ENCODE measurements at places on chromosomes 3 and 15.

DNA sequence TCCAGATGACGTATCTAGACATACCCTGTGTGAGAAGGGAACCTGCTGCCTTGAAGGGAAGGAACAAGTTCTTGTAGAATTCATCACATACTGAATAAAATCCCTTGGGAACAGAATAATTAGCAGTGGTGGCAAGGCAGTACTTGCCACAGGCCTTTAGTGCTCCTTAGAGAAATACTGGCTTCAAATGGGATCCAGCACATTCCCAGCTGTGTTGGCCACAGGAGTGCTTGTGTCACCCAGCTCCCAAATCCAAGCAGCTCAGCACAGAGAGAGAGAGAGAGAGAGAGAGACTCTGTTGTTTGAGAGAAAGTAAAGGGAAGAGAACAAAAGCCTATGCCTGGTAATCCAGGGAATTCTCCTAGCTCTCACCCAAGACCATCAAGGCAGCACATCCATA is 969.0 kb upstream of the ALCAM start:
- DNase-seq: no peak

DNA sequence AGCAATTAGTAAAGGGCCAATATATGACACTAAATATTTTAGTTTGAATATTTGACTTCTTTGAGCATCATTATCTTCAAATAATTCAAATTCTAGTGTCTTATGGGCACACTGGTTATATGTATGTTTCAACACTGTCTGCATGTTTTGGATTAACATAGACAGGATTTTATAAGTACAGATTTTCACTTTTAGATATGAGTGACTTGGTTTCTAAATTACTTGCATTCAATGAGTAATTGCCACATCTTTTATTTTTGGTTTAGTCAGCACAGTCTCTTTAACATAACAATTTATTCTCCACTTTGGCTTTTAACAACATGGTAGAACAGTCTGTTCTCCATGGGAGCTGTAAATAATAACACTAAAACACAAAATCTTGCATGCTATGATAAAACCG is 674.8 kb downstream of the TBL1XR1 start:
- no peak for DNase-seq

- DNase-seq: no peak
Observed at GRCh38 chr3:115217678-115218451, 70.8 kb upstream of the ZBTB20 start.

DNA sequence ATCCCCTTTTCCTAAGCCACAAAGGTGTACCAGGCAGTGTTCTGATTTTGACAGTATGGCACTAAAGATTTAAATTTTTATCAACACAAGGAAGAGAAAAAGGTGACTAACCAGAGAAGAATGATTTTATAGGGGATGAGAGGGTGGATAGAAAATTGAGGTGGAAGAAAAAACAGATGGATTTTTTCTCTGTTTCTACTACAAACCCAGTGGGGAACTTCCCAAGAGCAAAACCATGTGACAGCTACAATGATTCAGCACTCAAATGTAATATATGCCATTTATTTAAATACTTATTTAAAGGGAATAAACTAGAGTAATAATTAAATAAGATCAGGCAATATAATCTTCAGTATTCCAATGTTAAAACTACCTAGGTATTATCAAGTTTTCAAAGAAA is 11.1 kb downstream of the DCUN1D1 start:
- no peak for DNase-seq

- no peak for DNase-seq
Observed at GRCh38 chr3:14322667-14323295, 79.6 kb upstream of the SLC6A6 start.

DNA sequence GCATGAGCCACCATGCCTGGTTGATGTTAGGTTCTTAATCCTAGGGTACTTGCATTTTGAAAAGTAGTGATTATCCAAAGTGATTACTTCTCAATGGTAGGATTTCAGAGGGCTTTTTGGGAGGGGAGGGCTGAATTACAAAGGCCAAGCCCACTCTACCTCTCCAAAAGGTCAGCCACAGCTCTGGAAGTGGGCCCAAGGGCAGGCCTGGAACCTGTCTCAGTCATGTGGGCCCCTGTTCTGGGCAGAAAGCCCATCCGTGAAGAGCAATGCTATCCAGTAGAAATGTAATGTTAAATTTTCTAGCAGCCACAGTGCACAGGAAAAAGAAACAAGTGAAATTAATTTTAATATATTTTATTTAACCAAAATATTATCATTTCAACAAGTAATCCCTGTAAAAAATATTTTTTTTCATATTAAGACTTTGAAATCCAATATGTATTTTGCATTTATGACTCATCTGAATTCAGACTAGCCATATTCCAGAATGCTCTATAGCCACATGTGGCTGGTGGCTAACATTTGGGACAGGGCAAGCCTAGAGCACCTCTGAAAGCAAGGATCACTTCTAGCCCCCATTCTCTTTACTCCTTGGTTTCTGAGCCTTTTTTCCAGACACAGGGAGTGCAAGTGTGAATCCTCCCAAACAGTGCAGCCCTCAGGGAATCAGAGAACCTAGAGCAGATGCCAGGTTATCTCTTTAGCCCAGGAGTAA is 16.8 kb downstream of the RFT1 start:
- DNase-seq: no peak

- DNase-seq: no peak
Observed at GRCh38 chr15:77347197-77347596, 72.7 kb downstream of the PEAK1 start.
